ENCODE measurements at places on chromosomes 5 and 9.
A peak's percentile ranks its signal among the peaks of the same experiment; 100 is the strongest.

DNA sequence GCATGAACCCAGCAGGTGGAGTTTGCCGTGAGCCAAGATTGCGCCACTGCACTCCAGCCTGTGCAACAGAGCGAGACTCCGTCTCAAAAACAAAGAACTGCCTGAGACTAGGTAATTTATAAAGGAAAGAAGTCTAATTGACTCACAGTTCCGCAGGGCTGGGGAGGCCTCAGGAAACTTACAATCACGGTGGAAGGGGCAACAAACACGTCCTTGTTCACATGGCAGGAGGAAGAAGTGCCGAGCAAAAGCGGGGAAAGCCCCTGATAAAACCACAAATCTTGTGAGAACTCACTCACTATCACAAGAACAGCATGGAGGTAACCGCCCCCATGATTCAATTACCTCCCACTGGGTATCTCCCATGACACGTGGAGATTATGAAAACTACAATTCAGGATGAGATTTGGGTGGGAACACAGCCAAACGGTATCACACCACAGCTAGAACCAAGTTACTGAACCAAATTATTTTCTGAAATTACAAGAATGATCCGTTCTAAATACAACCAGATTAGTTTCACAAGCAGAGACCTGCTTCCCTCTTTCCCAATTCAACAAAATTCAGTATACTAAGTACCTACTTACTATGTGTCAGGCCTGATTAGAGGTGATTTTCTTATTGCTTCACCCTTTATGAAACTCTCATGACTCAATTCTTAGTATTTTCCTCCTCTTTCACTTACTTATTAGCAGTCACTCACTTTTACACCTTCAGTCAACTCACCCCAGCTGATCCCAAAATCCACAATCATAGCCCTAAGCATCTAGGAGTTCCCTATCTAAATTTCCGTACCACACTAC is 8.4 kb downstream of the UBTD2 start:
- peak; percentile 80 for DNase-seq

DNA sequence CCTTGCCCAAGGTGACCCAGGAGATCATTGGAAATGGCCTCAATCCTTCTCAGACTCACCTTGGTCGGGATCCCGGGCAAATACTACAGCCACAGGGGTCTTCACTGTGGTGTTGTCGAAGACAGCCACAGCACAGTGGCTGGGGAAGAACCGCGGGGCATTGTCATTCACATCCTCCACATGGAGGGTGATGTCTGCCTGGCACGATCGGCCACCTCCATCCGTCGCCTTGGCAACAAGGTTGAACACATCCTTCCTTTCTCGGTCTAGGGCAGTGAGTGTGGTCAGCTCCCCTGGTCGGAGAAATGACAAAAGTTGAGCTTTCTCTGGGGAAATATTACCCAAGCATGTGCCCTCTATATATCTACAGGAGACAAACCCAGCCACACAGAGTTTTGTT is 56.8 kb downstream of the FAT2 start:
- DNase-seq, result peak; percentile 16

GRCh38 chr5:111699976-111700375 is 57.0 kb downstream of the NREP start:
- DNase-seq, result no peak

DNA sequence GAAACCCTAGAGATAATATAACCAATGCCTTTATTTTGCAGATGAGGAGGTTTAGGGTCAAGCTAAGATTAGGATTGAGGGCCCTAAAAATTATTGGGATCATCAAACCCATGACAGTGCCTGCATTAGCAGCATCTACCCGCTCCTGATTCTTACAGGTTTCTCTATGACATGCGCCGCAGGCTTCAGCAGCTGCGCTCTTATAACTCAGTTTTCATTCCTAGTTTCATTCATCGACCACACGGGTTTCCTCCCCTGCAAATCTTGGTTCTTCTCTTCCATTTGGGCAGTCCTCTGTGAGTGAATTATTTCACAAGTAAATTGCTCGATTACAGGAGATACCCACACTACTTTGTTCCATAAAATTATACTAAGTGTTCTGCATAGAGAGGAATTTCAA is 137.2 kb downstream of the SLC24A2 start:
- no peak for DNase-seq

GRCh38 chr5:172683264-172683644 is 42.2 kb downstream of the NEURL1B start:
- DNase-seq, result no peak

GRCh38 chr5:115389034-115389798 is 92.8 kb upstream of the CCDC112 start:
- DNase-seq, result no peak

DNA sequence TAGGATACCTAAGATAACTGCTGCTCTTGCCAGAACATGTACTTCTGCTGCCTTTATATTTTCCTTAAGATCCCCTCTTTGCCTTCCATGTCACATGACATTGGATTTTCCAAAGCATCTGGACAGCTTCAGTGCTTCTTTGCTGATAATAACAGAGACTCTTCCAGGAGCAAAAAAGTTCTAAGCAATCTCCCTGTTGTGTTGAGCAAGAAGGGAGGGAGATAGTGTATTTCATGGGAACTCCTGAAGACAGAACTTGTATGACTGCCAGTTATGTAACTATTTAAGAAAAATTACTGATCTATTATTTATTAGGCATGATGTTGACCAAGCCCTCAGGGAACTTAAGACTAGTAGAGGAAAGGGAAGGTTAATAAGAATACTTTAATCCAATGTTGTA is 454.7 kb downstream of the SPATA31D1 start:
- DNase-seq, result no peak

- no peak for DNase-seq
Observed at GRCh38 chr9:129839324-129840023, 4.2 kb downstream of the USP20 start.

Data from GM12865 (cell line).